ENCODE measurements at places on chromosomes 5 and 9.

DNA sequence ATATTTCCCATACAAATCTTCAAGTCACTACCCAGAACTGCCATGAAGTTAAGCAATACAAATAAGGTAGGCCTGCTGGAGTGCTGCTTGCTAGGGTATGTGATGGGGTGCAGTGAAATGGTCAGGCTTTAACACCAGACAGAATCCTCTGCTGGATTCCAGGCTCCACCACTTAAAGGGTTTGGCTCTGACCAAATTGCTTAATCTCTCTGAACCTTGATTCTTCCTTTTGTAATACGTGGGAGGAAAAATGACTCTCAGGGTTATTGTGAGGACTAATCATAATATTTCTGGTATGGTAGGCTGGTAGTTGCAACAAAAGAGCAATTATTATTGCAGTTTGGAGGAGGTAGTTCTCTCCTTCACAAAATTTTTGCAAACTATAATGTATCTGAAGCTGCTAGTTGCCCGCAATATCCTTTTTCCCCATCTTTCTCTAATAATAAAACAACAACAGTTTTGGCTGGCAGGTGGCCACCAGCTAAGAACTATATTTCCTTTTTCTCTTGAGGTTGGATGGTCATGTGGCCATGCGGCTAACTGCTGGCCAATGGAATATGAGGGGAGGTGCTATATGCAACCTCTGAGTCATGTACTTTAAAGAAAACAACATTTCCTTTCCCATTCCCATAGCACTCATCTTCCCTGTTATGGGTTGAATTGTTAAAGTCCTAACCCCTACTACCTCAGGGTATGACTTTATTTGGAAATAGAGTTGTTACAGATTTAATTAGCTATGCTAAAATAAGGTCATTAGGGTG is 44.1 kb downstream of the CCL28 start:
- no peak for DNase-seq

DNA sequence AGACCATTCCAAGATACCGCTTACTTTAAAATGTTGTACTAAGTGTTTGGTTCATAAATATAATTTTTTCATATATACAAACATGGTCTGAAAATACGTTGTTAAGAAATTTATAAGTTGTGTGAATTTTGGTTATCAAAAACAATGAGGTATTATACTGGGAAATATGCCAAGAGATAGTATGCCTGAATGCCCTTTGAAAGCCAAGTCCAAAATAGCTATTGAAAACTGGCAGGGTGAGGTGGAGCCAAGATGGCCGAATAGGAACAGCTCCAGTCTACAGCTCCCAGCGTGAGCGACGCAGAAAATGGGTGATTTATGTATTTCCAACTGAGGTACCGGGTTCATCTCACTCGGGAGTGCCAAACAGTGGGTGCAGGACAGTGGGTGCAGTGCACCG is 533.5 kb downstream of the ZNF608 start:
- no peak for DNase-seq

GRCh38 chr5:178784391-178784790 is 53.9 kb upstream of the ZNF354A start:
- no peak for DNase-seq

GRCh38 chr9:120561709-120562108 is 18.3 kb downstream of the CDK5RAP2 start:
- no peak for DNase-seq

DNA sequence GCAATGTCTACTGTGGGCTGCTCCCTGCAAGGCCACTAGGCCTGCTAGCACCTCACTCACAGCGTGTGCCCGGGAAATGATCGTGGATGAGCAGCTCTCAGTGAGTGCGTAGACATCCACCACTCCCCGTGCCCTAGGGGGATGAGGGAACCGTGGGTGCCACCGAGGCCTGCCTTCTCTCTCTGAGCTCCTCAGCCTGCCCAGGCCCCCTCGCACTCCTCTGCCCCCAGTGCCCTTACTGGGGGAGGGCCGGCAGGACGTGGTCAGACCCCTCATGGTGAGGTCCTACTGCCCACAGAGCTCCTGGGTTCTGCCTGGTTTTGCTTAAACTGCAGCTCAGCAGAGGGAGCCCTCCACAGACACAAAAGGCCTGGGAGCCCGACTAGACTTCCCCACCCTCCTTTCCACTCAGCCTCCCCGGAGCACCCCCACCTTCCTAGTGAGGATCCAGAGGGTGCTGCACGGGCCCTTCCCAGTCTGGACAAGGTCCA is 220.0 kb downstream of the CACNA1B start:
- DNase-seq: no peak

GRCh38 chr9:5922192-5922591 is 31.5 kb downstream of the MLANA start:
- no peak for DNase-seq

GRCh38 chr5:151234476-151235238 is 10.8 kb upstream of the CCDC69 start:
- DNase-seq: no peak

DNA sequence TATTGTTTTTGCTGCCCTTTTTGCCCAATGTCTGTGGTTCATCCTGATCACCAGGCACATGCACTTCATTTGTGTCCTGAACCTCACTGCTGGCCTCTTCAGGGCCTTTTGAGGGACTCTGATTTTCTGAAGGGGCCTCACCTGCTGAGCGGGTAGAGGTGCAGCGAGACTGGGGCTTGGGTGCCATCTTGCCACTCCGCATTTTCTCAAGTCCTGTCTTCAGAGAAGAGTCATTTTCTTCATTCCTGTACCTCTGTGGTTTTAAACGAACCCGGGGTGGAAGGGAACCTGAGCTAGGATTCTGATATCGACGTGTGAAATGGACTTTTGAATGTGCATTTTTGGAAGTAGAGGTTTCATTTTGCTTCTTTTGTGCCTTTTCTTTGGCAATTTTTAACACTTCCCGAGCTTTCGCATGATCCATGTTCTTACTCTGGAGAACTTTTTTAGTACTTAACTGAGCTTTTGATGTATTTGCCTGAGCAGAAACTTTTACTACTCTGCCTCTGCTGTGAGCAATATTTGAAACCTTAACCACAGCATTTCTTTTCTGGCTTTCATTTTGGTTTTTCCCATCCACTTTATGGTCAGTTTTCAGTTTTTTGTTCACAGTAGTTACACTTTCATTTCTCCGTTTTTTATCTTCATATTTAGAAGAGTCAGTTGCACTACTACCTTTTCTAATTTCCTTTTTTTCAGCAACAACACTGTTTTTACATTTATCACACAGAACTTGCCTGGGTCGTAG is 26.1 kb downstream of the PWWP2A start:
- DNase-seq: no peak

DNA sequence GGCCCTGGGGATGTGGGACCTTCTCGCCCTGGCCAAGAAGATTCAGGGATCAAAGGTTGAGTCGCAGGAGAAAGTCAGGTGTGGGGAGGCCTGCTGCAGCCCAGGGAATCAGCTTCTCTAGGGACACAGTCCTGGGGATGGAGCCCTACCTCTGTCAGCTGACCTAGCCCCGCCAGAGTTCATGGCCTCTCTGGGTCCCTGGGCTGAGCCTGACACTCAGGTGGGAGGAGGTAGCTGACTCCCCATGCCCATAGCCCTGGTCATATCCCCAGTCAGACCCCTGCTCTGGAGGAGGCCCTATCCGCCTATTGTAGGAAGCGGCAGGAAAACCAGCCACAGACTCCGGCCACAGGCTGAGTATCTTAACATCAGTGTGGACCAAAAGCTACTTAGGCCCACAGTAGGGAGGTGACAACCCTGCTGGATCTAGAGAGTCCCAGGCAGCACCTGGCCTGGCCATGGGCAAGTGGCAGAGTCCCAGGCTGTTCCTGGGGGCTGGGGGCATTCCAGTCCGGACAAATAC is 15.0 kb upstream of the MRNIP start:
- DNase-seq: no peak

DNA sequence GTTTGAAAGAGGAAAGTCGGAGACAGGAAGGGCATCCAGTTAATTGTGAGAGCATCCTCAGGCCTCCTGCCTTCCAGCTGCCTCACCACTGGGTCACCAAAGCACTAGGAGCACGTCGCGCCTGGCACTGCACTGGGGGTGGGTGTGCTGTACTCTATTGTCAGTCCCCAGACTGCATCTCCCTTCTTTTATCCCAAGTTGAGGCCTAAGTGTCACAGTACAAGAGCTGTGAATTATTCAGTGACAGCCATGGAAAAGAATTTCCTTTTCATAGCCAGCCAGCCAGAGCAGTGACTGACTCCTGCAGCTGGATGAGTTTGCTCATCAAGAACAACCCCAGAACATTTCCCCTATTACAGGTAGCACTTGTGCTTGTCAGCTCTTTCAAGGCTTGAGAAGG is 16.3 kb downstream of the CLTA start:
- DNase-seq: no peak

- DNase-seq: peak; percentile 29
Measured at GRCh38 chr9:112925058-112925641, 34.5 kb upstream of the SLC46A2 start.

DNA sequence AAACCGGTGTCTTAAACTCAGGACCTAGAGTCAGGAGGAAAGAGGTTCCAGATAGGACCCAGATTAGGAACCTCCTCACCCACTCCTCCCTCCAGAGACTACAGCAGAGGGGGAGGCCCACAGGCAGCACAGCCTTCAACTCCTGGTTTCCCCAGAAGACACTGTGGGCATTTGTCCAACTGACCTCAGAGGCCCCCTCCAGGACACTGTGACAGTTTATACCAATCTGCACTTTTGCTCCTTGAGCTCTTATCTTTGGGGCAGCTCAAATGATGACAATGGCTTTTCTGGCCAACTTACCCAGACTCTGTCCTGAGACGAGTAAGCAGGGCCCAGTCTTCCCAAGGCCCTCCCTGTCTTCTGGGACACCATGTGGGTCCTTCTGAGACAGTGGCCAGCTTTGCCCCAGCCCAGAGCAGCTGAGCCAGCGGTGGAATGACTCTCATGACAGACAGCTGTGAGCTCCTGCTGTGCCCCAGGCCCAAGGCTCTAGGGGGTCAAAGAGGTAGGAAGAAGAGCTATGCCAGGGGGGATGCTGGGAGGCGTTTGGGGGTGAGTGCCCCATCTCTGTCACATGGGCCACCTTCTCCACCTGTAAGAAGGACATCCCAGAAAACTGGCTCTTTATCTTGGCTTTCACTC is 14.3 kb downstream of the OR2V2 start:
- no peak for DNase-seq

- DNase-seq: no peak
Measured at GRCh38 chr5:8993031-8993430, 552.8 kb downstream of the SEMA5A start.

DNA sequence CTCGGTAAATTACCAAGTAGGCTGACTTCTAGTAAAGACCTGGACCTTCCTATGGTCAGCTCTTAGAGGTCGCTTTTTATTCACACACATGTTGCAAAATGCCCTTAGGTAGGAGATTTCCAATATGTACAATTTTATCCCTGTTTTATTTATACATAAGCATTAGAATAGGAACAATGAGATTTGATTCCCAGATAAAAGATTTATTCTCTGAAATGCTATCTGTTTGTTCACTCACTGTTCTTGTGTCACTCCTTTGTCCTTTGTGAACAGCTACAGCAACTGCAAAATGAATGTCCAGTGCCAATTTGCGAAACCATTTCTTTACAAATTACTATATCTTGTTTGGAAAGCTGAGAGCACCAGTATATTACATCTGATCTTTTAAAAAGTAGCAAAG is 991.5 kb upstream of the TYRP1 start:
- DNase-seq: no peak

DNA sequence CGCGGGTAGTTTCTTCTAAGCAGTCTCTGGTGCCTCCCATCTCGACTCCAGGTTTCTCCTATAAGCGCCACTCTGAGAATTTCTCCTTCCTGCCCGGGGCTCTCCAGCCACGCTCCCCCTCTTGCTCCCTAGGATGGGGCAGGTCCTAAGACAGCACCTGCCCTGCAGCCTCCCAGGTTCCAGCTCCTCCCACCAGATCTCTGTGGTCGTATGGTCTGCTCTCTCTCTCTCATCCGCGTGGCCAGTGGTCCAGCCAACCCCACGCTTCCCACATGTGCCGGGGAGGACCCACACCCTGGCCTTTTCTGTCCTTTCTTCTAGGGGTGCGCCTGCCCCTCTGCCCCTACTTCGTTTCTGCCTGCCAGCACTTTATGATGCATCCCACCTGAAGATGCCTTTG is 40.5 kb downstream of the MVB12B start:
- no peak for DNase-seq

GRCh38 chr9:26754509-26755164 is 138.0 kb downstream of the CAAP1 start:
- no peak for DNase-seq

- no peak for DNase-seq
Measured at GRCh38 chr5:93076566-93076965, 504.5 kb downstream of the NR2F1-AS1 start.

GRCh38 chr9:21070171-21070571 is 7.6 kb downstream of the IFNB1 start:
- no peak for DNase-seq

DNA sequence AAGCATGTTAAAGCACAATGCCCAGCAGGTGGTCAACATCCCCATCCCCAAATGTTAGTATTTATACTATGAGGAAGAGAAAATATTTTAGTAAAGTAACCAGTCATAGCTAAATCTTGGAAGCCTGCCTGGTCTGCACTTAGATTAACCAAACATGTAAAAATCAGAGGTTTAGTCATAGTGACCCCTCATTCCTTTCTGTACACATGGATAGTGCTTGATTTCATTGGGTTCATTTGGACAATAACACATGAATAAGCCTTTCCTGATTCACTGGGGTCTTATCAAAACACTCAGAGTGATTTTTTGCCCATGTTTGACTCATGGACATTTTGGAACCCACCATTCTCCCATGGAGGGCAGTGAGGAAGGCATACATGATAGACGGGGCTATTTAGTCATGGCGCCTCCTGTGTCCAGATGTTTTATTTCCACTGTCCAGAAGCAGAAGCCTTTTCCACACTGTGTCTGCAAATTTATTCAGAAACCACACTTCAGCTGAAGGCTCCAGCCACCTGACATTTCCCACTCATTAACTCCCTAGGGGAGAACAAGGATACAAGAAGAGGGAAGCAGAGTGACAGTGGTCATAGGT is 32.5 kb downstream of the OR1J1 start:
- no peak for DNase-seq

DNA sequence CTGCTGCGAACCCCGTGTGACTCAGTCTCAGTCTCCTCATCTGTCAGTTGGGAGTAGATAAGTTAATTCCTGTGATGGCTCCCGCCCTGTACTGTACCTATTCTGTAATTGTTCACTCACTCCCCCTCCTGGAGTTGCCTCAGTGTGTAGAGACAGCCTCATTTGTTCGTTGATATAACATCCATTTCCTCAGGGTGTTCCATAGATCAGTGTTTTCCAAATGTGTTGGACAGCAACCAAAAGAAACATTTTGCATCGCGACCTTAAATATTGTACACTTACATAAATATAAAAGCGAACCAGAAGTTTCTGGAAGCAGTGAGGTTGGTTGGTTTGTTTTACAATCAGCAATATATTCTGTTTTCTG is 698 bp downstream of the NFX1 start:
- peak; percentile 21 for DNase-seq

- no peak for DNase-seq
Measured at GRCh38 chr9:70792796-70793195, 328.6 kb downstream of the TRPM3 start.

DNA sequence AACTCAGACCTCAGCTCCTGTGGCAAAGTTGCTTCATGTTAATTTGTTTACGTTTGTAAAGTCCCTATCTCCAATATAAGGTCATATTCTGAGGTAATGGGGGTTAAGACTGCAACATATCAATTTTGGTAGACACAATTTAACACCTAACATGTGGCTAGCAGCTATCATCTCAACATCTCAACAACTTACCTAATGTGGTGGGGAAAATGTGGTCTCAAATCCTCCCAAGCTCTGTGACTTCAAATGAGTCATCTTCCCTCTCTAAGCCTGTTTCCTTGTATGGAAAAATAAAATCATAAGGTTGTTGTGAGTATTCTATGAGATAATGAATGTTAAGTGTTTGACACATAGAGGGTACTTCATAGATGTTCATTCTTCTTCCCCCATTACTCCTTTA is 443.3 kb downstream of the CDK5RAP2 start:
- no peak for DNase-seq

Measured in NCI-H1092 treated with DMSO at 0.1 percent for 48 hours (cell line).